Activated CD4-positive, alpha-beta T cell treated with anti-CD3 and anti-CD28 coated beads, Interleukin-2, Interleukin-6, amounts not matched to agents 100 ng/mL and 50 ng/mL, durations not matched to agents 16 hours and 8 hours (primary cell): ENCODE measurements at places on chromosomes 2 and 18.

DNA sequence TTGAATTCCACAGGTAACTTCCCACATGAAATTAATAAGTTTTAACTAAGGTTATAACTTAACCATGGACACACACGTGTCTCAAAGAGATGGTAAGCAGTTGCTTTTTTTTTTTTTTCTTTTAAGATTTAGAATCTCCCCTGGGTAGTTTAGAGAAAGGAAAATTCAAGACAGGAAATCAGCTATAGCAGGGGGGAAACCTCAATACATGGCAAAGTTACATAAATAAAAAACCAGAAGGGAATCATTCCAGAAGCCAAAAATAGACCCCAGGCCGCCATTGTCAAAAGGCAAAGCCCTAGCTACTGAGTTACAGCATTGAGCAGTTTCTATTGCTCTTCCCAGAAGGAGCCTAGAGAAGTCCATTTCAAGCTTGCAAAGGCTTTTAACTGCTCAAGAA is 91.5 kb upstream of the ZNF236 start:
- DNase-seq: no peak

DNA sequence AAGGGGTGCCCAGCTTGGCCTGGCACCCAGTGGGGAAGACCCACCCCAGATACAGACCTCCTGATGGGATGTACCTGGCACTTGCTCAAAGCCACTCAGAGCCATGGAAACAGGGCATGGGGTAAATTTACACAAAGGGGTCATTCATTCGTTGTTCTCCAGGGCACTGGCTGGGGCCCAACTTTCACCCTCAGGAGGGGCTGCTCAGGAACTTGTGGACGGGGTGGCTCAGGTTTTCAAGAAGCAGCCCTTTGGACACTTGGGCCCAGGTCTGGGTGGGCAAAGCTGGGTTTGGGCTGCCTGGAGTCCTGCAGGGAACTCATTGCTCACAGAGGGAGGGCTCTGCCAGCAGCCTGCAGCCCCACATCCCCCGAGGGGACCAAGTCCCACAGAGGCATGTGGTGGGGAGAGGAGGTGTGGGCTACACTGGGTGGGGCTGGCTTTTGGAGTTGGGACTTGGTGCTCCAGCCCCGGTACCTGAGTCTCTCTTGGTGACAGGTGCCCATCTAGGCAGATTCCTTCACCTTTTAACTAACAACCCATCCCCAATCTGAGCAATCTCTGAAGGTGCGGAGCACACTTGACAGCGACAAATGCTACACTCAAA is 172.3 kb downstream of the CELF4 start:
- DNase-seq: no peak

DNA sequence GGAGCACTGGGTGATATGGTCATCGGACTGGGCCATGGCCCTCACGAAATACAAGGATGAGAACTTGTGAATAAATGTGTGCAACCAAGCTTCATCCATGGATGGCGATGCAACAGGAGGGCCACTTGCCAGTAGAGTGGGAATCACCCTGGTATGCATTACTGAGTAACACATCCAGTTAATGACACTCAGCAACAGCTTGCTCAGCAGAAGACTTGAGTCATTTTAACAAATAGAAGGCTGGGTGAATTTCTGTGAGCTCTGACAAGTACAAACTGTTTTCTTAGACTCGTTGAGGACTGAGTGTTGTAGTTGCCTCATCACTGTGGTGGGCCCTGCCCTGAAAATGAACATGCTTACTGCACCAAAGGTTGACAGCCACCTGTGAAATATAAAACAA is 221.6 kb downstream of the NCKAP5 start:
- no peak for DNase-seq

DNA sequence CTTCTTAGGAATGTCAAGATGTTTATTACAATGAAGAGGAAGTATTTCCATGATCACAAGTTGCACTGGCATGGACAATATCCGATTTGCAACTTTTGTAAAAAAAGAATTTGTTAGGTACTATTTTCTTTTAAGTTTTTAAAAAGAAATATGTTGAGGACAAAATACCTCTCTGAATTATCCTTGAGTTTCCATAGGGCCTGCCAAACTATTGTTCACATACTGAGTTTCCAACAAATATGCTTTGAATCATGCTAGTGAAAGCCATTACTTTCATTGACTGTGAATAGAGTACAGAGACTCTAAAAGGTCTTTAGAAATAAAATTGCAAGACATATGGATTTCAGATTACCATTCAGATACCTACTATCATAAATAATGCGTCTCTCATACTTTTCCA is 566.1 kb downstream of the TMEM182 start:
- no peak for DNase-seq

DNA sequence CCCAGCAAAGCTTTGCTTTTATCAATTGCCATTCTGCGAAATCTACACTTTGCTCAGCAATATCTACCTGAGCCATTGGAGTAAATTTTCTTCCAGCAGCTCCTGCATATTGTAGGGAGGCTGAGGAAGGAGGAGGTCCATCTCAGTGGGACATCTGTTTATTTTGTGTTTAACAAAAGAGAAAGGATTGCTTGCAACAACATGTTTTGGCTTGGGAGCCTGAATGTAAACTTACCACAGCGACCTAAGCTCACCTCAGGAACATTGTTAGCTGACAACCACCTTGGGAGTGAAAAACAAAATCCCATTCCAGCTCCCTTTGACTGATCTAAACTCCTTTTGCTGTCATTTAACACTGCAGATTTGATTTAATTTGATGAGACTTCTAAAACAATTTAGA is 356.1 kb downstream of the SS18 start:
- DNase-seq: no peak

GRCh38 chr2:4947911-4948310 is 744.3 kb upstream of the SOX11 start:
- no peak for DNase-seq

DNA sequence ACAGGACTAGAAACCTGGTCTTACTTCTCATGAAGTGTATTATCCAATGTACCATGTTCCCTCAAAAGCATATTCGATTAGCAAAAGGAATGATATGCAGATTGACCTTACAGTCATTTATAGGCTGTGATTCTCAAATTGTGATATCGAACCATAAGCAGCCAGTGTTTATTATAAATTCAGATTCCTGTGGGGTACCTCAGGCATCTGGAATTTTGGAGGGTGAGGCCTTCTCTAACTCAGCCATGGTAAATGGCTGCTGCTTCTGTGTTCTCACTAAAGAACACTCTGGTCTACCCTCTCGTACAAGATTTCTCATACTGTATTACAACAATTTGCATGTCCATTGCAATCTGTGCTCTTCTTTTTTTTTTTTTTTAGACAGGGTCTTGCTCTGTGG is 84.5 kb downstream of the PRPF40A start:
- no peak for DNase-seq

DNA sequence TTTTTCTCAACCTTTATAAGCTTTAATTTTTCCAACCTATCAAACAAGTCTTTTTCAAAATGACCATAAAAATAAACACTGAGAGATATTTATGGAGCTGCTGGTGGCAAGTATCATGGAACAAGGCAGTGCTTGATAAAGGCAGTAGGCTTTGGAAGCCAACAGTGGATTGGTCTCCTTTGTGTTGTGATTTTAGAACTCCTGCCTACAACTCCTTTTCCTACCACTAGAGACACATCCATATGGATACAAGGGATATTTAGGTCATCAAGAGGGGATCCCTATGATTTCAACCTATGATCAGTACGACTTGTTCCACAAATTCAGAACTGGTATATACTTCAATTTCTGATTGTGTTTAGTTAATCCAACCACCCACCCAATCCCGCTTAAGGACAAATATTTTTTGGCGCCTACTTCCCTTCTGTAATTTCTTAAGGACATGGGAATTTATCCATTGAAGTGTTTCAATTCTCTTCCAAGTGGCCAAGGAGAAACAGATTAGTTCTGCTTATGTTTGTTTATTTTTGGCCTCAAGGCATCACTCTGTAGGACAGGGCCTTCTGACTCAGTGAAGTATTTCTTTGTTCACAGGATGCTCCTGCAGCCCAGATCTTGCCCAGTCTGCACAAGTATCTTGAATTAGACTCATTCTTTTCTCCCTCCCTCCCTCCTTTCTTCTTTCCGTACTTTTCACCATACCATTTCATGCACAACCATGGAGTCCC is 2119.6 kb upstream of the PIK3C3 start:
- DNase-seq: no peak

- no peak for DNase-seq
Measured at GRCh38 chr2:152097290-152097800, 1.5 kb downstream of the CACNB4 start.
